ENCODE measurements at places on chromosomes 13 and 19.

DNA sequence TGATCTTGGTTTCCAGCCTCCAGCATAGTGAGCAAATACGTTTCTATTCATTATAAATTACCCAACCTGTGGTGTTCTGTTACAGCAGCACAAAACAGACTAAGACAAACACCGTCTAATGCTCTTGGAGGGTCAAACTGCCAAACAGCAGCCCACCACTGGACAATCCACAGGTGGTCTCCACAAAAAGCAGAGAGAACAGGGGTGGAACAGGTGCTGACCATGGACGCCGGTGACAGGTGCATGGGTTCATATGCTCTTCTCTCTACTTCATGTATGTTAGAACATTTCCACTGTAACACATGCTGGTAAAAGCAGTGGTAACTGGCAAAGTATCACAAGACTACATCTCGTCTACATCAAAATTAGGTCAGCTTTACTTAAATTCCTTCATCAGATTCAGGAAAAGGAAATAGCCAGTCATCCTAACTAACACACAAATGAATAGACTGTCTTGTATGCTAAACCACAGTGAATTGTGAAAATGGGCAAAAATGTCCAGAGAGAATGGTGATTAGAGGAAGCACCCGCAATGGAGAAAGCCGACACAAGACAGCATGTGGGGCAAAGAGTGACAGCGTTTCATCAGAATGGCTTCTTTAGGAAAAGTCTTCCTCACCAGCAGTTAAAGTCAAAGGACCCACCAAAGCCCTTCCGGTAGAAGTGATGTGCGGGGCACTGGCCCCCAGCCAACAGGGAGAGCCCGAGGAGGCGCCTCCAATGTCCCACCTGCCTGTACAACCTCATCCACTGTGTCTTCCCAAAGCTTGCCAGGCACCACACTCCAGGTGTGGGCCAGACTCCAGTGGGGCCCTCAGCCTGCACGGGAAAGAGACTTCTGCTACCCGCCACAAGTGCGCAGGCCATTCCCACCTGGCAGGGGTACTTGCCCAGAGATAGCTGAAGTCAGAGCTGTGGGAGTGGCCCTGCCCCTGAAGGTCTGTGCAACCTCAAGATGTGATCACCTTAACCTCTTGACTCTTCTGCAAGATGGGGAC lies 6.5 kb downstream of the CARS2 start:
- no peak for DNase-seq

DNA sequence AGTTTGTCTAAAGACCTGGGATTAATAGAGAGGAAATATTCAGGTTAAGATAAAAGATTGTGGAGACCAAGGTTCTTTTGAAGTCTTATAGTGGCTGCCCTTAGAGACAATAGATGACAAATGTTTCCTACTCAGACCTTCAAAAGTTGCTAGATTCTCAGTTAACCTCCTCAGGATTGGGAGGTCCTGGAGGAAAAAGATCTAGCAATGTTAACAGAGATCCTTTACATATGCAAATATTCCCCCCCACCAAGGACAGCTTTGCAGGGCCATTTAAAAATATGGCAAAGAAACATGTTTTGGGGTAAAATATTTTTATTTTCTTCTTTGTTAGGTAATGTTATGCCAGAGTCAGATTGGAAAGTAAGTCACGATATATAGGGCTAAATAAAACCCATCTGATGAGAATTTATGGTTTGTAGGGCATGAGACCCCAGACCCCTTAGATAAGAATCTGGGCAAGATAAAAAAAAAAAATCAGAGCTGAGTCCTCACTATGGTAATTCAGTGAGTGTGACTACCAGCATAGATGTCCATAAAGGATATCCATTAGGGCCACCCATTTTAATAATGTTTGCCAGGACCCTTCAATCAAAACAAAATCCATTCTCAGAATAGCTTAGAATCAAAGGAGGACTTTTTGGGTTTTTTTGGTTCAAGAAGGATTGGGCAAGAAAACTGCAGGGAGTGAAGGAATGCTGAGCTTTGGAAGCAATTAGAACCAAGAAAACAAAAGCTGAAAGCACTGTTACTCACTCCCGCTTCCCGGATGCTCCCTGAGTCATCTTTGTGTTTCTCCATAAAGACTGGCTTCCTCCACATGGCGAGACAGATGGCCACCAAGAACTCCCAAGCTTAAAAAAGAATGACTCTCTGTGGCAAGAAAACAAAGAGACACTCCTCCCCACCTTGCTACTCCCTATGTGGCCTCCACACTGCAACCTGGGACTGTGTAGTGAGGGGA lies 28.2 kb downstream of the VSTM1 start:
- no peak for DNase-seq

DNA sequence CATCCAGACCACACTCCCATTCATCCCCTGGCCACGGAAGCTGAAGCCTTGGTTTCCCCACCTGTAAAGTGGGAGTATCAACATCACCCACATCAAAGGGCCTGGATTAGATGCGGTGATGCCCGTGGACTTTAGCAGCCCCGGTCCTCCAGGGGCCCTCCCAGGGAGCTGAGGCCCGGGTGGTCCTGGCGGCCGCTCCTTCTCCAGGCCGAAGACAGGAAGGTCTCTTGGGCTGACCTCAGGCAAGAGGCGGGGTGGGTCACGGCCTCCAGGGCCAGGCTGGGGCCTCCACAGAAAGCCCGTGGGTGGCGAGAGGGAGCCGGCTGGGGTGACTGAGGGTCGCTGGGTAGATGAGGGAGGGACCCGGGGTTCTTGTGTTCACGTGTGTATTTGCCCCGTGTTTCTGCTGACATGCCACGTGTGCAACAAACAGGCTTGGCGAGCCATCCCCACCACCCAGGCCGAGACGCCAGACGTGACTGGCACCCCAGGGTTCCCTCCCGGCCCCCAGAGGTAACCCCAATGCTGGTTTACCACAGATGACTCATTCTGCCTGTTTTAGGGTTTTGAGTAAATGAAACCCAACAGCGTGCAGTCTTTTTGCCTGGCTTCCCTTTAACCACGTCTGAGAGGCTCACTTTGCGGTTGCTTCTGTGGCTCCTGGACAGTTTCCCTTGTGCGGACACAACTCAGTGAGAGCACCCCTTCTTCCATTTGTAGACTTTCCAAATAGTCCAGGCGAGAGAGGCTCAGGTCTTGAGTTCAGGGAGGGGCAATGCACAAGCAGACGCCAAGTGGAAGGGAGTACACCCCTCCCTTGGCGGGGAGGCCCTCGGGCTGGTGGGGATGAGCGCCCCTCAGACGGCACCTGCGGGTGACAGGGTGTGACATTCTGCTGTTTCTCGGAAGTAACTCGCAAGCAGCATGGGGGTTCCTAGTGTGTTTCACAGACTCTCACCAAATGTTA lies 42.9 kb downstream of the C13orf46 start:
- DNase-seq: no peak

DNA sequence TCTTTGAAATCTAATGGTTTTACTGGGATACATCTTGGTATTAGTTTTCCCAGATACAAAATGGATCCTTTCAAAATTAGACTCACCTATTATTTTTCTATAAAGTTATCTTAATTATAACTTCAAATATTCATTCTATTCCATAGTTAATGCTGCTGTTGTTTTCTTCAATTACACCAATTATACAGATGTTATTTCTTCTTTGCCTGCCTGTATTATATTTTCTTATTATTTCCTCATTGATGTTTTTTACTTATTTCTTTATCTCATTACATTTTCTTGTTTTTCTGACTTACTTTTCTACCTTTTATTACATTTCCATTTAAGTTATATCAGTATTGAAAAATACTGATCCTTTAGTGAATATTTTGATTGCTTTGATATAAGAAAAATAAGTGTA lies 40.9 kb downstream of the SPACA7 start:
- DNase-seq: no peak

GRCh38 chr13:39616087-39616694 lies 13.2 kb upstream of the LHFPL6 start:
- DNase-seq: no peak

GRCh38 chr13:26255691-26256277 lies 1.9 kb downstream of the CDK8 start:
- no peak for DNase-seq

- no peak for DNase-seq
These were observed 46.5 kb upstream of the KPNA3 start for GRCh38 chr13:49838989-49839388.

GRCh38 chr19:17058236-17058635 lies 17.0 kb downstream of the HAUS8 start:
- no peak for DNase-seq

DNA sequence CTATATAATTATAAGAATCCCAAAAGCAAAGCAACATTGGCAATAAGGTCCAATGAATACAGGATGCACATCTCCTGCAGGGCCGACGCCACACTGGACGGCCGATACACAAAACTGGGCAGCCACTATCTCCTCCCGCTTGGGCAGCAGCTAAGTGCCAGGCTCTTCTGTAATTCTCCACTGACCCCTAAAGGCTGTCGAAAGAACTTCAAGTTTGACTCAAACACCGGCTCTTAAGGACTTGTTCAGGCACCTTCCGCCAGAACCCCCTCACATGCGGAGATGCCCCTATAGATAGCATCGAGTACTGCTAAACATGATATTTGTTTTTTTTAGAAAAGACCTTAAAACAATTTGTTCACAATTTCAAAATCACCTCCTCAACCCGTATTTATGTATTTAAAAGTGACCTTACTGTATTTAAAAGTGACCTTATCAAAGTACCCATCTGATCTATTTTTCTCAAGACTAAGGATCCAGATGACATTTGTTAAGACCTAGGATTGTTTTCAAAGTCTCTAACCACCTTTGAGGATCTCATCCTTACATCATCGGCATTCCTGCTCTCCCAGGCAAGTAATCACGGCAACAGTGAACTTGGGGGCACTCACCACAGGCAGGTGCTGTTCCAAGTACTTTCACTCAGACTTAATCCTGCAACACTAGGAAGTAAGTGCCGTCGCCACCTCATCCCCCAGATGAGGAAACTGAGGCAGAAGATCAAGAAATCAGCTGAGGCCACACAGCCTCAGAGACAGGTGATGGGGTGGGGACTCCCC lies 77.8 kb downstream of the TUBGCP3 start:
- no peak for DNase-seq

DNA sequence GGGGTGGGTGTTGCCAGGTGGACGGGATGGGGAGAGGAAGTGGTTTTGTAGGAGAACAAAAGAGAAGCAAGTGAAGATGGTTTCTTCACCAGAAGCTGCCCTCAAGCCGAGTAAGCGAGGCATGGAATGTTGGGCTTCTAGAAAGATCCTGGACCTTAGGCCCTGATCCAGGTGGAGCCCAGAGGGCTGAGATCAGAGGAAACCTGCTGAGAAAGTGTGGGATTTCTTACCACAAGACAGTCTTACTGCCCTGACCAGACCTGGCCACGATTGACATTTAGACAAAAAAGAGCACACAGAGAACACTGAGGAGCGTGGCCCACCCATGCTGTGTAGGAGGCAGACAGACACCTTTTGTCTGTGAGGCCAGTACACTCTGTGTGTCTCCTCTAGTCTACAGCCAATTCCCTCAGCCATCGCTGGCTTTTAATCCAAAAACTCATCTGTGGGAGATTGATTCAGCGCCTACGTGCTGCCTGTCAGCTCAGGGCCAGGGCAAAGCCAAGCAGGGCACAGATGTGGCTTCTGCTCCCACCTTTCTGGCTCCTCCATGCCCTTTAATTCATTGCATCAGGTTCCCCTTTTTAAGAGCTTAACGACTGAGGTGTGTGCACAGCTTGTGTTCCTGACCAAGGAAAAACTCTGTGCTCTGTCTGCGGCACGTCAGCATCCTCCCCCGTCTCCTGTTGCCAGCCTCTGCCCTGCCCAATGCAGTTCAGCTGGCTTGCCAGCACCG lies 123.3 kb downstream of the AKAP11 start:
- DNase-seq: no peak

- no peak for DNase-seq
These were observed 31.1 kb downstream of the CEACAM8 start for GRCh38 chr19:42563352-42564210.

DNA sequence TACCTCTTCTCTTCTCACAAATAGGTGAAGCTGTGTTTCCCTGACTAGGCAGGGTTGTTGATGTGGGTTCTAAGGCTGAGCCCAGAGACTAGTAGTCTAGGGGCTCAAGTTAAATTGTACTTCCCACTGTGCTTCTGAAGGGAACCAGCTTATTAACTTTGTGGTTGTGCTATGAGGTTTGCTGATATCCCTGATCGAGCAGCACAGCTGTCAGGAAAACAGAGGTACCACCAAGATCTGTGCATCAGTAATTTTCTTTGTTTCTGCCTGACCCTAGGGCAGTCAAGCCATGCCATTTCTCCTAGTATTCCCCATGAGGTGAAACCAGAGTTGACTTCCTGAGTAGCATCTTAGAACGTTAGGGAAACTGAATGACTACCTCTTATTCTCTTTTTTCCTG lies 853.8 kb upstream of the MIR17HG start:
- DNase-seq: no peak

- no peak for DNase-seq
These were observed 140.9 kb downstream of the KCNRG start for GRCh38 chr13:50156140-50156539.

DNA sequence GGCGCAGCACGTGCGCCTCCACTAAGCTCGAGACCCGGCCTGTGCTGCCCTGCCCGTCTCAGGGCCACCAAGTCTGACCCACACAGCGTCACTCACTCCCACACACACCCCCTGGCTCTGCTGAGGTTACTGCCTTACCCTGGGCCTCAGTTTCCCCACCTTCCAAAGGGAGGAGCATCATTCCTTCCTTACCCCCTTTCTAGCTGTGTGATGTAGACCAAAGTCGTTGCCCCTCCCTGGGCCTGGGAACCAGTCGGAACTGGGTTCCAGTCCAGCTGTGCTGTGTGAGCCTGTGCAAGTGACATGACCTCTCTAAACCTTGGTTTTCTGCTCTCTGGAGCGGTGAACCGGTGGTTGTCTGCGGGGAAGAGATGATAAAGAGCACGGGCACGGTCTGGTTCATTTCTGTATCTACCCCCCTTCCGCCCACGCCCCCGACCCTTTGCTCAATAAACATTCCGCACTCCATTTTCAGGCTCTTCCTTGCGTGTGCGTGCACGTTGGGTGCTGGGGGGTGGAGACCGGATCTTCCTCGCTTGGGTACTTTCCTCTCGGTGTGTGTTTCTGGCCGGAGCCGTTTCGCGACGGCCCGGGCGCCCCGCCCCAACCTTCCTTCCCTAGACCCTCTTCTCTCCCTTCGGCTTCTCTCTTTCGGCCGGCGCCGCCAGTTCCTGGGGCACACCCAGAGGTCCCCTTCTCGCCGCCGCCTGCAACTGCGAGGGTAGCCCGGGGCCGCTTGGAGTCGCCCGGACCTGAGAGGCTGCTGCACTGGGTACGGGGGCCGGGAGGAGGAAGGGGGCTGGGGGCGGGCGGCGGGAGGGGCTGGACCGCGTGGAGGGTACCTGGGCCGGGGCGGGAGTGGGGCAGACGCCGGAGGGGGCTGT lies at the start of gene ZNF581:
ZNF581 (plus strand) TSS at position 647 of the 884 bp plus-strand sequence. CDS start 923 bp downstream, outside the sequence.
- DNase-seq: no peak

- no peak for DNase-seq
These were observed 5.1 kb upstream of the SPACA6 start for GRCh38 chr19:51687791-51688670.

- DNase-seq: no peak
These were observed 31.2 kb upstream of the CACNA1A start for GRCh38 chr19:13537454-13537853.

GRCh38 chr19:10518444-10519361 lies 1.5 kb upstream of the S1PR5 start:
- DNase-seq: no peak

GRCh38 chr19:31349160-31349881 lies at the start of gene TSHZ3:
TSS of gene TSHZ3 (minus strand) at chr19:31349436. CDS start at chr19:31349219, 217 bp downstream.
- no peak for DNase-seq

Measured in esophagus squamous epithelium (tissue), 5 donors.